Right renal pelvis (tissue), 4 donors: ENCODE measurements at places on chromosomes 4 and X. TPM values are rescaled to one million over a fixed set of nuclear protein-coding genes. Genes with fewer than 3 reads are reported as not detected.

REPS2 gene
- 20.4 TPM for polyA plus RNA-seq

FAM9B gene
- polyA plus RNA-seq: 0.17 TPM

CSN1S1 gene
- polyA plus RNA-seq: 0.09 TPM

ZCCHC12 gene
- polyA plus RNA-seq: 1.2 TPM

MAGEA9B gene
- not detected for polyA plus RNA-seq

MAGEC3 gene
- polyA plus RNA-seq: 0.29 TPM

GIMD1 gene
- polyA plus RNA-seq: not detected

PPP1R2C gene
- not detected for polyA plus RNA-seq

DNA sequence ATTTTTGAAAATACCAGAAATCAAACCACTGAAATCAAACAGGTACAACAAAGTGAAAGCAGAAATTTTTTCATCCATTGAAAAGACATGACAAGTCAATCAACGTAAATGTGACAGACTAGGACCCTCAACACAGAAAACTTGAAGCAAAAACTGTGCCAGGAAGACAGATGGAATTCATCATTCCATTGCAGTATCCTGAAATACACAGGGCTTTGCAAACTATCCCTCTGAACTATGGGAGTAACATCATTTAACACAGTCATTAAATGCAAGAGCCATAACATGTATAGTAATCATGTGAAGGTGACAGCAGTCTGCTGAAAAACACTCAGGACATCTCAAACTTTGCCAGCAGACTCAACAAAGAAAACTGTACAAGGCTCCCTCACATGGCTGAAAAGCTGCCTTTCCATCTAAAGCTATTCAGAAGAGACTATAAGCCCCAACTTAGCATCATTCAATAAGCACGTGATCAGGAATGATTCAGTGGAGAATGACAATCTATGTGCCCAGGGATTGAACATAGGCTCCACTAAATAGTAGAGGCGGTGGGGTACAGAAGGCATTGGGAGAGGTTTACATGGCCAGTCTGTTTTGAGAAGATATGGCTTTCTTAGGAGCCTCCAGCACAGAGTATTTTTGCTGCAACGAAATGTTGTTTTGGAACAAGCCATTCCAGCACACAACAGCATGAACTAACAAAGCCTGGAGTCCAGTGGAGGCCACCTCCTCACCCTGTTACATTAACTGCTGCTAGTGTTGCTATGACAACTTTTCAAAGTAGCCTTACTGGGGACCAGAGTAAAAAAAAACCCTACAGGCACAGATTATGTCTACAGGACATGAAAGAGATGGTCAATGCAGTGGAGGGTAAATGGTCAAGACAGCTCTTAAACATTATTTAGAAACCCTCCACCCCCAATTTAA is 274.5 kb upstream of the NOCT start:
- no peak for DNase-seq

DNA sequence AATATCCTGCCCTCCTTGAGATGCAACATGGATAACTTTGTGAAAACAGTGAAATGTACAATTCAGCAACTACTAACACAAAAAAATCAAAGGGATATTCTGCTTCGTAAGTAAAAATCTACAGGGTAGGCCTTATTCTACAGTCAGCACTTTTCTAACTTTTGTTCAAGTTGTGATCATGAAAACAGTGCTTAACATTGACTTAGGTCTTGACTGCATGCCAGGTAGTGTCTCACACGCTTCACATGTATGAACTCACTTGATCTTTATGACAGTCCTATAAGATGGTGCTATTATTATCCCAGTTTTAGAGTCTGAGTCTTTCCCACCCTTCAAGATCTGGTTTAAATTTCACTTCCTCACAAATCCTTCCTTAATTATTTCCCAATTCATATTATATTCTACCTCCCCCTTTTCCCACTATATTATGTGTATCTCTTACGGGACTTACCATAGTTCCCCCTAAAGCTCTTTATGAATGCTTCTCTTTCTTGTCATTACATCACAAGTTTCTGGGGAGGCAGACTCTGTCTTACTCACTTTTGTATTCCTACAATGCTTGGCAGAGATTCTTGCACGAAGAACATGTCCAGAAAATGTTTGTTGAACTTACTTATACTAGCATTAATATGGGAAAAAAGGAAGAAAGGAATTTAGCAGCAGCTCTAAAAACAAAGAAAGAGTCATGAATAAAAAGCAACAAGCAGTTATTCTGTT is 179.8 kb downstream of the SCFD2 start:
- no peak for DNase-seq

DNA sequence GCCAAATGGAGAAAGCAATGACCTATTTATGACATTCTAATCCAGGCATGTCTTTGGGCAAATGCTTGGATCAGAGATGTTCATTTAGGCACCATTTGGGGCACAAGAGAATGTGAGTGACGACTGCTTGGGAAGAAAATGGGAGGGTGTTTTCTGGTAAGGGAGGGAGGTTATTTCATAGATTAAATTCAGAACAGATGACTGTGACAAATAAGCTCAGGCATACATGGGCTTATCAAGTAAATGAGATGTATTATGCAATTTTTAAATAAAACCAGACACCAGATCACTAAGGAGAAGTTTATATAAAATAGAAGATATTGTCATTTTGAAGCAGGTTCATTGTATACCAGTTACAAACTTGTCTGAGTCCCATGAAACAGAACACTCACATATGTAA is 71.4 kb upstream of the UGT8 start:
- no peak for DNase-seq

- DNase-seq: no peak
Measured at GRCh38 chr4:24669751-24670150, 85.4 kb upstream of the DHX15 start.

DNA sequence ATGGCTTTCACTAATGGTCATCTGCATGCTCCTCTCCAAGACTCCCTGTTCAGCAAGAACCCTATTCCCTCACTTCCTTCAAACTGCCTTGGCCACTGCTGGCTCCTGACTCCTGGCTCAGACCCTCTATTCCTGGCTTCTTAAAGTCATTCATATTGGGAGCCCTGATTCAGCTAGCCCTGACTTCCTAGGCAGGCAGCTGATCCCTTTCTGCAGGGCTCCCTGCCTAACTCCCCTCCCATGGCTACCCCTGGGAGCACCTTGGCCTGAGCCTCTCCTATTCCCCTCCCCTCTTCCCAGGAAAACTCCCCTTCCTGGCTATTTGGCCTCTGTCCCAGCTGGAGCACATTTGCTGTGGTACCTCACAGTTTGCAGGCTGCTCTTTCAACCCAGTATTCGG is 154.9 kb upstream of the PJA1 start:
- no peak for DNase-seq

GRCh38 chr4:152773953-152774352 is 5.6 kb downstream of the TIGD4 start:
- DNase-seq: no peak

- no peak for DNase-seq
Measured at GRCh38 chrX:18970465-18970864, 13.4 kb downstream of the PHKA2 start.

DNA sequence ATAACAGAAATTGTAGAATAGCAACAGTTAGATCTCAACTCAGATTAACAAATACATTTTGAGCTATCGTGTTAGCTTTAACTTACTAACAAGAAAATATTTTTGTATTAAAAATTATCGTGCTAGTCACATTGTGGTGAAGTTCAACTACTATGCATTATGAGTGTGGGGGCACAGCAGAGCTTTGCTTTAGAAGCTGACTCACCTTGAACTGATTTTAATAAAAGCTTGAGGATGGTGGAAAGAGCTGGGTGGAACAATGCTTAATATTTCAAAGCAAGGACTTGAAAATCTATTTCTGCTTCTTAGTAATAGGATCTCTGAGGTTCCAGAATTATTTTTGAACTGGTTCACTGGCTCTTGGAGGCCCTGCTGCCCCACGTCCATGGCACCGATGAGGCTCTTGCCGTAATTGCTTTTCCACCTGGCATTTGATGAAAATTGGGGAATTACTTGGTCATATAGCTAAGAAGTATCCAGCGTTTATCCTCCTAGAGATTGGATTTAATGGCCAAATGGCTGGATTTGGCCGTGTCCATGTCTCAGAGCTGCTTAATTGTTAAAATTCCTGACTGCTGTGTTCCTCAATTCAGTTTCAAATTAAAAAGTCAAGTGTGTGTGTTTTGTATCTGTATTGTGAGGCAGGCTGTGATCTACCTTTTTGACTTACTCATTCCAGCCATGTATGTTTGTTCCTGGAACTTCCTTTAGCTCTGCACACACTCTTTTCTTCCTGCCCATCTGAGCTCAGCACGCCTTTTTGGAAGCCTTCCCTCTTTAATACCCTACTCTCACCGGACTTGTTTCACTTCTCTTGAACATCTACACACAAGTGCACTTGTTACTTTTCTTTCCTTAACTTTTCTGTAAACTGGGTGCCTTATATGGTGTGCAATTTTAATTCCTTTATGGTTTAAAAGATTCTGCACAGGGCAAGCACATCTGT is 66.6 kb upstream of the LIMCH1 start:
- no peak for DNase-seq

GRCh38 chr4:114208574-114209151 is 229.2 kb upstream of the ARSJ start:
- no peak for DNase-seq

DNA sequence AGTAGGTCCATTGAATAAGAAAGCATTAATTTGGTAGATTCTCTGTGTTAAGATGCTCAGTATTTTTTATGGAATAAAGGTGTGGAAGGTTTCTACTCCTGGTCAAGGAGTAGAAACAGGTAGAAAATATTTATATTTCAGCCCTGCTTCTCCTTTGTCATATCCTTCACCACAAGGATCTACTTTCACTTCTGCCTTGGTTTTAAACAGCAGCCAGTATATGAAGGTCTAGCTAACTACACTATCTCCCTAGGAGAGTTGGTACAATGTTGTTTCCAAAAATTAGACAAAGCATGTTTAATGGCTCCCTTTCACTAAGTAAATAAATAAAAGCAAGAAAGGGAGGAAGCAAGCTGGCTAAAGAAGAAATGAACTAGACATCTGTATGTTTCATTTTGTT is 44.6 kb upstream of the GYPA start:
- DNase-seq: no peak
